ENCODE measurements at places on chromosomes 5 and 9.
A peak's percentile ranks its signal among the peaks of the same experiment; 100 is the strongest.

DNA sequence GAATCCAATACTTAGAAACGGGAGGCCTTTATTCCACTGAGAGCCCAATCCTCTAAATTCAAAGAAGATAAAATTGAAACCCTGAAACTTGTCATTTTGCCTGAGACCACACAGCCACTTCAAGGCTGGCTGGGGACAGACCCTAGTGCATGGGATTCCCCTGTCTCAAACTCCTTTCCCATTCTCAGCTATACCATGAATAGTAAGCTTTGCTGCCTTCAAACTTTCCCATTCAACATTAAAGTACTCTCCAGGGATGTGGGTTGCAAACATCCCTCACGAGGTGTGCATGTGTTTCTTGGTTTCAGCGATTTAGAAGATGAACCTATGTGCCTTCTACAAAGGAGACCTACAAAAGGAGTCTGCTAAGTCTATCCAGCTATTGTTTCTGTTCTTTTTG, 64.6 kb downstream of the GABRB2 start:
- no peak for DNase-seq

DNA sequence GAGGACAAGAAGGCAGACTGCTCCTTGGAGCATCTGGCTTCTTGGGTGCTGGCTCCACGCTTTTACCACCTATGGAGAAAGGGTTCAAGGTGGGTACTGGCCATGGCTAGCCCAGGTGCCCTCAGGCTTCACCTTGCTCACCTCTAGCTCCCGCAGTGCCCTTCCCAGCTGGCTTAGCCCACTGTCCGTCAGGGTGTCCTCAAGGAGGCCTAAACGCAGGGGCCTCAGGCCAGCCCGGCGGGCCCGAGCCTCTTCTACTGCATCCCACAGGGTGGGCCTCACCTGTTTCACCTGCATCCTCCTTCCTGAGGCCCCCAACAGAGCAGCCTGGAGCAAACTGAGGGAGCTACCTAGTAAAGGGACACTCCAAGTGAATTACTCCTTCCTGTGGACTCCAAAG, 9.1 kb downstream of the SLC35A4 start:
- no peak for DNase-seq

- no peak for DNase-seq
Observed at GRCh38 chr9:34440017-34440416, 18.4 kb downstream of the FAM219A start.

- no peak for DNase-seq
Observed at GRCh38 chr9:107242073-107243030, 40.7 kb upstream of the RAD23B start.

DNA sequence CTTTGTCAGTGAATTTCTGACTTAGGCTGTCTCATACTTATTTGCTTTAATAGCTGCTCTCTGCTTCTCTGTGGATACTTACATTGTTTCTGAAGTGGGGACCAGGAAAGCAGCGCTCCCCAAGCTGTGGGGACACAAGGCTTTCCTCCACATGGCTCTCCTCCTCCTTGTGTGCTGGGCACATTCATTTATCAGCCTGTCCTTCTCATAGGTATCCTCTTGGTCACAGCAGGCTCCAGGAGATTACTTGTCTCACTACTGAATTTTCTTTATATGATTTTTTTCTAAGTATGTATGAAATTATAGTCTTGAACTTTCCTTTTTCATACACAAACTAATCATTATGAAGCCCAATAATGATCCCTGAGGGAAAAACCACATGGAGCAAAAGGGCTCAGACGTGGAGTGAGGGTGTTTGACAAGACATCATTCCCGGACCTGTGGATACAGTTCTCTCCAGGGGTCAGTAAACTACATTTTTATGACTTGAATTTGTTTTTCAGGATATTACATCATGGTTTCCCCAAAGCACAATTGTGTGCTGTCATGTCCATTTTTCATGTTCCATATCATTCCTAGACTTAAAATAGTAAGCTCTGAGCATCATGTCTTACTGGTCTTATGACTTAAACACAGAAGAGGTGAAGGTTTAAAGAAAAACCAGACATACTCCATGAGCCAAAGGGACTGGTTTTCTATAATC, 234.5 kb downstream of the PCSK1 start:
- no peak for DNase-seq

- DNase-seq = peak; percentile 22
Observed at GRCh38 chr9:12702160-12702758, 9.1 kb downstream of the TYRP1 start.

GRCh38 chr5:159878988-159879471, 37.3 kb upstream of the ADRA1B start:
- DNase-seq = peak; percentile 89

- peak; percentile 80 for DNase-seq
Observed at GRCh38 chr9:91775011-91775707, 174.9 kb downstream of the ROR2 start.

DNA sequence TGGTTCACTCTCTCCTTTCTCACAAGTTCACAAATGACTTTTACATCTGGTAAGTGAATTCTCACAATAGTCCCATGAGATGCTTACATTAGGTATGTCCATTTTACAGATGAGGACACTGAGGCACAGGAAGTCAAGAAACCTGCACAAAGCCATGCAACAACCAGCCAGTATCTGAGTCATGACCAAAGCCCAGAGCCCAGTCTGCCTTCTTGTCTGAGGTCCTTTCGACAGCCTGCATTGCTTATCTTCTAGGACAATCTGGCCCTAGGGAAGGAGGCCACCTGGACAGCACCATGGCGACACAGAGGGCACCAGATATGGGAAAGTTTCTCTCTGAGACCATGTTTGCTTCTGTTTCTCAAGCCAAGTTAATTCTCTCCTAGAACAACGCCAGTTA, 197.1 kb downstream of the NSG2 start:
- DNase-seq = no peak

GRCh38 chr9:135816651-135816970, 90.7 kb downstream of the CAMSAP1 start:
- DNase-seq = no peak

GRCh38 chr5:34487159-34487879, 168.8 kb upstream of the RAI14 start:
- no peak for DNase-seq

DNA sequence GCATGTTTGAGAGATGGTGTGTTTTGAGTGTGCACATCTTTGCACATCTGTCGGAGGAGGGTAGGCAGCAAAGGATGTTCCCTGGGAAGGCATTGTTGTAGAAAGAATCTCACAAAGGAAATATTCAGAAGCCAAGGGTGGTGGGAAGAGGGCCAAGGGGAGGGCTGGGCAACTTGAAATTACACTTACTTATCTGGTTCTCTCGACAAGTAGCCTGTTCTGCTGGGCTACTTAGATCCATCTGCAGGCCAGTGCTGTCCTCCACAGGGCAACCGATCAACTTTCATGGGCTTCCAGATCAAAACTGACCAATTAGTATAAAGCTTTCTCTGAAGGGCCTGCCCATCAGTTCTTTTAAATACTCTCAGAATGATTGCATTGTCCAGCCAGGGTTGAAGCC, 495.2 kb downstream of the GADD45G start:
- no peak for DNase-seq

- no peak for DNase-seq
Observed at GRCh38 chr5:67989456-67989855, 226.1 kb upstream of the PIK3R1 start.

- DNase-seq = no peak
Observed at GRCh38 chr5:64914396-64914795, 145.7 kb downstream of the CWC27 start.

DNA sequence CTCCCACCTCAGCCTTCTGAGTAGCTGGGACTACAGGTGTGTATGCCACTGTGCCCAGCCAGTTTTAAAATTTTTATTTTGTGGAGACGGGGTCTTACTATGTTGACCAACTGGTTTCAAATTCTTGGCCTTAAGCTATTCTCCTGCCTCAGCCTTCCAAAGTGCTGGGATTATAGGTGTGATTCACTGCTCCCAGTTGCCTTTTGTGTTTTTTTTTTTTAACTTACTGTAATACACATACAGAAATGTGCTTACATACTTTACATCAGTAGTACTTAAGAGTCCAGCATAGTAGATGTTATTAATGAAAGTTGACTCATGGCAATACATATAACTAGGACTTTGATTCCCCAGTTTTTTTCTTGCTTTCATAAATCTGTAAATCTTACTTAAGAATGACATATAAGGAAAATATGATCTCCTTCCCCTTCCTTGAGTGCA, 4.7 kb downstream of the MAN2A1 start:
- DNase-seq = no peak

DNA sequence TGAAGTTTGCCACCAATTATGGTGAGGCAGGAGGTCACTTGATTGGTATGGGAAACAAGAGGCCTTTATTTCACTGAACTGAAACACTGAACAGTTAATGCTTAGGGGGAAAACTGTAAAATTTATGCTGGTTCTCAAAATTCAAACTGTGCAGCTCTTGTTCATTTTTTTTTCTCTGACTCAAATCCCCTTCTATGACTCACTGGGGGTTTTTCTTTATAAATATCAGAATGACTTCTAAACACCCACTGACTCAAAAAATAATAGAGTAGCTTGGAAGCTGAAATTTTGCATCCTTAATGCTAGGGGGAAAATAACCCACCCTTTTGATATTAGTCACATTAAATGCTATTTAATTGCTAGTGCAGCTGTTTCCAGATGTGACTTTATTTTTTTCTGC, 24.1 kb upstream of the OTP start:
- DNase-seq = no peak

DNA sequence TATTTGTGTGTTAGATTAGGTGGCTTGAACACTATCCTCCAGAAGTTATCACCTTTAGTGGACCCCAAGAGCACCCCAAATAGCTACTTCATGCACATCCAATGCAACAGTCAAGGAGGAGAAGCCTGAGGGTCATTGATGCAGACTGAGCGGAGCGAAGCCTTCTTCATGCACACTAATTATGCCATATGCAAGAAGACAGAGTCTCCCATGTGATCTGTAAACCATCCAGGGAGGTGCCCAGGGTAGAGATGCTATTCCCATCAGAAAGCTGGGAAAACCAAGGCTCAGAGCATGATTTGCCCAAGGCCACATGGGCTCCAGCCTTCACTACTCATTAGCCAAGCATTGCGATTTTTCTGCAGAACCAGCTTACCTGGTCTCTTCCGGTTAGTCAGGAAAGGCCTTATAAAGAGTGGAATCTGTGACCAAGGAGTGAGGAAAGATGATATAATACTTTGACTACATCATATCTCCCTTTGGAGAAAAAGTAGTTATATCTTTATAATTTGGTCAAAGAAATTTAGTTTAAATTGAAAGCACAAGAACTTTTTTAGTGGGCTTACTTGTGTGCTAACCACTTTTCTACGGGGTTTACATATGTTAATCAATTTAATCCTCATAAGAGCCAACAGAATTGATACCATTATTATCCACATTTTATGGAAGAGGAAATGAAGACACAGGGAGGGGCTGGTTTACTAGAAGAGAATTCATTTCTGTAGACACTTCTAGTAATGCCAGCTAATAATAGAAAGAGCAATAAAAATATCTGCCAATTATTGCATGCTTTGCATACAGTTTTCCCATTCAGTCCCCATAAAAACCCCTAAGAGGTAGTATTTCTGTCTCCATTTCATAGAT, 220.0 kb downstream of the ESM1 start:
- no peak for DNase-seq

GRCh38 chr9:127140842-127141675, 18.6 kb upstream of the ANGPTL2 start:
- DNase-seq = no peak

DNA sequence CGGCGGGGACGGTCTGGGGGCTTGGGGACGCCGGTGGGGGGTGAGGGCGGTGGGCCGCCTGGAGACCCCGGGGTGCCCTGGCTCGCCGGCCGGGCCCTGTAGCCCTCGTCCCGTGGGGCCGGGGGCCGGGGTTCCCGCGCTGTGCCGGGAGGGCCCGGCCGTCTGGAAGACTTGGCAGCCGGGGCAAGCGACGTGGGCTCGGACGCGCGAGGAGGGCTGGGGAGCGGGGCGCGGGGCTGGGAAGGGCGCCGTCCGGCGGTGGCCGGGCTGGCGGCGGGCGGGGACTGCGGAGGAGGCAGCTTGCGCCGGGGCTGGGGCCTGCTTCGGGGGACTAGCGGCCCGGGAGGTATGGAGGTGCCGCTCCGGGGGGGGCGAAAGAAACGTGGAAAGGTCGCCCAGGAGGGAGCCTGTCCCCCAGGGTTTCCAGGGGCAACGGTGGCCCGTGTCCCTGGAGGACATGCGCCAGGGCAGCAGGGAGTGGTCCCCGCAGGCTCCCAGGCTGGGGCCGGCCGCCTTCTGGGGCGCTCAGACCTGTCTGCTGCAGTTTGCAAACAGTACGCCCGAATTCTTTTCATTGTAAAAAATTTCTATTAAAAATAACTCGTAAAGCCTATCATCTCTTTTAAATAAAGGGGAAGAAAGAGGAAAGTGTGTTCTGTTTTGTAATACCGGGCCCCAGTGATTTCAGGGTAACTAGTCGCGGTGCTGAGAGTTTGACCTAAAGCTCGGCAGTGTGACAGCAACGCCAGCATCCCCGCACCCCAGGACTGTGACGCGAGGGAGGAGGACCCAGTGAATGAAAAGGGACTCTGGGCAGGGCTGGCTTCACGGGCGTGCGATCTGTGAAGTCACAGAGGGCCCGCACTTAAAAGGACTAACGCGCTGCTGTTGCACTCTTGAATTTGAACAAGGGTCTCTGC, 752 bp upstream of the ANKH start:
- peak; percentile 61 for DNase-seq

- no peak for DNase-seq
Observed at GRCh38 chr5:94389515-94389899, 228.9 kb downstream of the KIAA0825 start.

DNA sequence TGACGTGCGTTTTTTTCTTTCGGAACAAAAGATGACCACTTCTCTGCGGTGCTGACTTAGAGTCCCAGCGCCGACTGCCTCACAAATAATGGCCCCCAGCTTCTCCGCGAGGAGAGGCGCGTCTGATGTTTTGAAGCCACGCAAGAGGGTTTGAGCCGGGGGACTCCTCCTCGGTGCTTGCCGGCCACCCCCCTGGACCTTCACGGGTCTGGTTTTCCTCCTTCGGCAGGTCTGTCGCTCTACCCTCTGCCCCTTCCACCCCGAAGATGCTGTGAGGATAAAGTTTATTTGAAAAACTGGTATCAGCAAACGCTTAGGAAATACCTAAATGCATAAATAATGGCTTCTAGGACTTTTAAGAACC, 584 bp downstream of the USP20 start:
- no peak for DNase-seq

DNA sequence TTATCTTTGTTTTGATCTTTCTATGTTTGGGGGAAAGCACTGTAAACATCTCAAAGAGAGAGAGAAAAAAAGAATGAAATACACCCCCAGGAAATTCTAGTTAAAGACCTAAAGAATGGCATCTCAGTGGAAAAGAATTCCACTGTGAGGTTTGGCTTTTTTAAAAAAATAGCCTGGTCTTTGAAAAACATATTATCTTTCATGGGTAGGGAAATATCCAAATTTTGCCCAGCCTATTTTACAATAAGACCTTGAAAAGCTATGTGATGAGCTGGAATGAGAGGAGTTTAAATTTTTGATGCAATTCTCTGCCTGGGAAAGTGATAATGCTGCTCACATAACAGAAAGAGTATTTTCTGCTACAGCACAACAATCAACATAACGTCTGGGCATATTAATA, 348.1 kb upstream of the WWC1 start:
- no peak for DNase-seq

GRCh38 chr5:149323621-149324205, 21.6 kb upstream of the GRPEL2 start:
- DNase-seq = no peak

GRCh38 chr5:115363879-115364278, 67.4 kb upstream of the CCDC112 start:
- no peak for DNase-seq

GRCh38 chr5:170416526-170416925, 27.4 kb upstream of the KCNMB1 start:
- DNase-seq = no peak
